Activated CD4-positive, alpha-beta T cell treated with anti-CD3 and anti-CD28 coated beads, Interleukin-2, amount 10 ng/mL, durations not matched to agents 24 days and 14 days (primary cell): ENCODE measurements at places on chromosomes 5 and 9. TPM values are rescaled to one million over a fixed set of nuclear protein-coding genes. Genes with fewer than 3 reads are reported as not detected.

GRCh38 chr5:3287516-3287915 lies 308.1 kb upstream of the IRX1 start:
- no peak for DNase-seq
- no peak overlapping the region for H3K4me3 ChIP-seq
- no peaks in the 10 kb centered on the region for H3K4me1 ChIP-seq

DNA sequence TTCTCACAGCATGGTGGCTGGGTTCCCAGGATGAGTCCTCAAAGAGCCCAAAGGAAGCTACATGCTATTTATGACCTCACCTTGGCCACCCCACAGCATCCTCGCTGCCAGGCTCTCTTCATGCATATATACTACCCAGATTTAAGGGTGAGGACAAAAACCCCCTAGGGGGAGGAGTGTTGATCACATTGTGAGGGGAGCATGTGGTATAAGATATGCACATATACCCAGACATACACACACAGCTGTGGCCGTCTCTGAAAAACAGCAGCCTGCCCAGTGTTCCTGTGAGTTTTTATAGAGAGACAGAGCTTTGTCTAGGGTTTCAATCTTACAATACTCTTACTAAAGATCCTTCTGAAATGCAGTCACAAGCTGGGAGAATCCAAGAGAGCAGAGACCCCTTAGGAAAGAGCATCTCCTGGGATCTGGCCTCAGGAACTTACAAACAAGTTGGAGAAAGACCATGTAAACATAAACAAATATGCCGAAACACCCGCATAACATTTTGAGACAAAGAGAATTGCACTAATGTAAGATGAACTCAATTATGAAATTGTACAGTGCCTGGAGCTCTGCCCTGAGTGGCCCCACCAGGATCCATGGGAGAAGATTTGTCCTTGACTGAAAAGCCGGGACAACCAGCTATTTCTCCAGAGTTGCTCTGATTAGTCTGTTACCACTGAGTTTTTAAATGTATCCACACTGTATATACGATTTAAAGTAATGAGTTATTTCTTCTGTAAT lies 146.4 kb downstream of the GADD45G start:
- peaks cover 5% of the 10 kb centered on the region for H3K36me3 ChIP-seq
- peaks cover 38% of the 10 kb centered on the region for H3K4me1 ChIP-seq
- no peak overlapping the region for H3K4me3 ChIP-seq
- no peaks in the 10 kb centered on the region for H3K27me3 ChIP-seq
- DNase-seq, result no peak

DNA sequence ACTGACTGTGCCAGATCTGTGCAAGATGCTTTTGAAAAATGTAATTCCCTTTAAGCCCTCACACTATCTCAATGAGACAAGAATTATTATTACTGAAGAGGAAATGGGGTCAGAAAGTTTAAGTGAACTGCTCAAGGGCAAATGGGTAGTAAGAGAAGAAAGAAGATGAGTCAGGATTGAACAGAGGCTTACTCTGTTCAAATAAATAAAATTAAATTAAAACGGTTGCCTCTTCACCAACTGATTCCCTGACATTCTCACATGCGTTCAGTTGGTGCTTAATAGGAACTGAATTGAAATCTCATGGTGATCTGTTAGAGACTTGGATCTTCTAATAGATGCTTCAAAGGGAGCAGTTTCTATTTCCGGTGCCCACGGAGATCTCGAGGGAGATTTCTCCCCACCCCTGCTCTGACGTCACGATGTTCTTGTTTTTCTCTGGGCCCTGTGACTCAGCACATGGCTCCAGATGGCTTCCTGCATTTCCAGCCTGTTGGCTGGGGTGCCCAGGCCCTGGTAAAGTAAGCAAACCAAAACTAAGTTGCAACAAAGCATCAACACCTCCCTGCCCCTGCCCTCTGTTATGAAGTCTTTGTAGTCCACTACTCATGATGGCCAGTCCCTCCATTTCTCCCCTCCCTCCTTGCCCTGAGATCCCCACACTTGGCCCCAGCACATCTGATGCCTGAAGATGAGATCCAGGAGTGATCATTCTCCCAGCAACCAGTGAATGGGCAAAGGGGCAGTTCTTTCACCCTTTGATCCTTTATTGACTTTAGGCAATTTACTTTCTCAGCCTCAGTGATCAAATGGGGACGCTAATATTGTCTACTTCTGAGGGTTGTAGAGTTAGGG lies 106.1 kb upstream of the CPEB4 start:
- H3K4me1 ChIP-seq, result peaks cover 16% of the 10 kb centered on the region
- peak overlapping the region; percentile 91 for H3K27ac ChIP-seq
- no peaks in the 10 kb centered on the region for H3K27me3 ChIP-seq

DNA sequence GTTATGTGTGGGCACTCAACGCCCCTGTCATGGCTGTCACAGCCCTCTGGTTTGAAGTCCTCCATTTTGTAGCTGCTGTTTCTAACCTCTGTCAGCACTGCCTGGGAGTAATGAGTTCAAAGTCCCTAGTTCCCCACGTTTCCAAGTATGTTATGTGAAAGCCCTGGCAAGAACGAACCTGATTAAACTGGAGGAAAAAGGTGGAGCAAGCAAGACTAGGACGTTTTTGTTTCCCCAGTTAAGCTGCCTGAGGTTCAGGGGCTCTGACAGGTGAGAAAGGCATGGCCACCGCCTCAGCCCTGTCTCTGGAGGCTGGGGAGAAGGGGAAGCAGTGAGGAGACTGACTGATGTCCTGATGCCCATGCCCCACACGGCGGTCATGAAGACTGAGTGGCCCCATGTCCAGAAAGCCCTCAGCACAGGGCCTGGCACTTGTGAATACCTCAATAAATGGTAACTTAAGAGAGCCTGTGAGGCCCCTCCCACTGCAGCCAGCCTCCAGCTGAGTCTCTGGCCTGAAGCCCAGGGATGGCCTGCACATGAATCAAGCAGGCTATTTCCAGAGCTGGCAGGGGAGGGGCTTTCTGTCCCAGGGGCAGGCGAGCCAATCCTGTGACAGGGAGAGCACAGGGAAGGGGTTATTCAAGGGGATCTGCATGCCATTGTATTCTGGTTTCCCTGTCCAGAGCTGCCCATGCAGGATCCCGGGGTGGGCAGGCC lies 61.8 kb downstream of the PFDN1 start:
- H3K27ac ChIP-seq, result no peak overlapping the region
- no peak for DNase-seq
- H3K4me1 ChIP-seq, result peaks cover 20% of the 10 kb centered on the region
- H3K36me3 ChIP-seq, result peaks cover 10% of the 10 kb centered on the region

DNA sequence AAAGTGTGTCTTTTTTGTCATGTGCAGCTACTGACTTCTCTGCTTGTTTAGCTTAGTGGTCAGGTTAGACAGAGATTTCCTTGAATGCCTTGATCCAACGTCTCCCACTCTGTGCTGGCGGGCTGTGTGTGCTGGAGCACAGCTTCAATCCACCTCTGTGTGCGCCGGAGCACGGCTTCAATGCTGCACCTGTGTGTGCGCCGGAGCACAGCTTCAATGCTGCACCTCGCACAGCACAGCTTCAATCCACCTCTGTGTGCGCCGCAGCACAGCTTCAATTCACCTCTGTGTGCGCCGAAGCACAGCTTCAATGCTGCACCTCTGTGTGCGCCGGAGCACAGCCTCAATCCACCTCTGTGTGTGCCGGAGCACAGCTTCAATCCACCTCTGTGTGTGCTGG lies 69.0 kb upstream of the PHYKPL start:
- no peaks in the 10 kb centered on the region for H3K4me1 ChIP-seq
- H3K27ac ChIP-seq, result no peak overlapping the region
- DNase-seq, result no peak
- no peak overlapping the region for H3K4me3 ChIP-seq
- H3K36me3 ChIP-seq, result no peaks in the 10 kb centered on the region

DNA sequence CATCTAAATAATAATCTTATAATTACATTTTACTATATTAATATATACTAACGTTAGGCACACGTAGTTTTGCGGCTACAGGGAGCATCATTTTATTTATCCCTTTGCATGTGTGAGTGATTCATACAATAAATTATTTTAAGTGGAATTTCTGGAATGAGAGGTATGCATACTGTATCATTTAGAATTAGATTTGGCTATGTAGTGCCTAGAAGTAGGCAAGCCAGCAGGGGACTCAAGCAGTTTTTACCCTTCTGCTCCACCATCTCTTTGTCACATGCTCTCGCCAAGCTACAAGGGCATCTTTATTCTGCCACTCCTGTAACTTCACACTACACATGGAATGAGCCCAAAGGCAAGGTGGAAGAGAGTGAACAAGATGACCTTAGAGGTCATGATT lies 60.8 kb downstream of the MEGF10 start:
- DNase-seq, result no peak
- no peak overlapping the region for H3K27ac ChIP-seq
- peaks cover 5% of the 10 kb centered on the region for H3K27me3 ChIP-seq
- no peak overlapping the region for H3K4me3 ChIP-seq

- peaks cover 7% of the 10 kb centered on the region for H3K27me3 ChIP-seq
- peaks cover 50% of the 10 kb centered on the region for H3K4me1 ChIP-seq
Measured at GRCh38 chr9:89985068-89985467, 380.3 kb downstream of the GADD45G start.

DNA sequence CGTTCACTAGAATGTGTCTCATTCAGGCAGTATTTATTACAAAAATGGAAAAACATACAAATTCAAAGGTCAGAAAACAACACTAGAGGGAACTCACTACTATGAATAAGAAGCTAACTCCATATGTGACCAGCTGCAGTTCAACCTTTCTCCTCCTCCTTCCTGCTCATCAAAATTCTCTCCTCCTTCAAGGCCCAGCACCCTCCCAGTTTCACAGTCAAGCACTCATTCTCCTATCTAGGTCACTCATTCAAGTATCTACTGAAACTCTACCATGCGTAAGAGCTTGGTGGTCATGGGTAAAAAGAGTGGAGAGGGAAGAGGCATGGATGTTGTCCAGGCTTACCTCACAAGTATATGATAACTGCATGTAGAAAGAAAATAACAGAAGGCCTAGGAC lies 27.7 kb downstream of the ECPAS start:
- no peak for DNase-seq
- H3K36me3 ChIP-seq, result peaks cover 9% of the 10 kb centered on the region
- H3K4me1 ChIP-seq, result peaks cover 10% of the 10 kb centered on the region

- no peak for DNase-seq
- H3K4me1 ChIP-seq, result peaks cover 26% of the 10 kb centered on the region
- H3K27ac ChIP-seq, result peak overlapping the region; percentile 56
- no peaks in the 10 kb centered on the region for H3K27me3 ChIP-seq
- peaks cover 37% of the 10 kb centered on the region for H3K36me3 ChIP-seq
Measured at GRCh38 chr9:137705906-137706305, 87.1 kb downstream of the EHMT1 start.

- H3K36me3 ChIP-seq, result no peaks in the 10 kb centered on the region
- H3K4me1 ChIP-seq, result no peaks in the 10 kb centered on the region
- no peak overlapping the region for H3K27ac ChIP-seq
- no peaks in the 10 kb centered on the region for H3K27me3 ChIP-seq
- DNase-seq, result no peak
- H3K4me3 ChIP-seq, result no peak overlapping the region
Measured at GRCh38 chr5:126007841-126008240, 415.4 kb upstream of the GRAMD2B start.

GRCh38 chr5:51846015-51846414 lies 462.8 kb downstream of the ISL1 start:
- H3K4me1 ChIP-seq, result no peaks in the 10 kb centered on the region
- H3K4me3 ChIP-seq, result no peak overlapping the region
- no peak overlapping the region for H3K27ac ChIP-seq
- no peaks in the 10 kb centered on the region for H3K36me3 ChIP-seq
- DNase-seq, result no peak
- H3K27me3 ChIP-seq, result no peaks in the 10 kb centered on the region

- no peak for DNase-seq
- H3K4me1 ChIP-seq, result no peaks in the 10 kb centered on the region
- no peaks in the 10 kb centered on the region for H3K27me3 ChIP-seq
- H3K27ac ChIP-seq, result no peak overlapping the region
Measured at GRCh38 chr5:144436007-144436406, 265.3 kb downstream of the KCTD16 start.

GRCh38 chr5:111117136-111117535 lies 25.0 kb downstream of the WDR36 start:
- no peaks in the 10 kb centered on the region for H3K27me3 ChIP-seq
- no peak overlapping the region for H3K27ac ChIP-seq
- no peak for DNase-seq

The C9orf153 gene
- 0.33 and 0.45 TPM in 2 replicates for total RNA-seq

The LCN12 gene
- total RNA-seq, result 1.3 and 2.3 TPM in 2 replicates

The CCT5 gene
- total RNA-seq, result 566 and 581 TPM in 2 replicates

The PAIP1 gene
- total RNA-seq, result 60.2 and 64.1 TPM in 2 replicates
